ENCODE measurements at places on chromosomes 5 and 9.

DNA sequence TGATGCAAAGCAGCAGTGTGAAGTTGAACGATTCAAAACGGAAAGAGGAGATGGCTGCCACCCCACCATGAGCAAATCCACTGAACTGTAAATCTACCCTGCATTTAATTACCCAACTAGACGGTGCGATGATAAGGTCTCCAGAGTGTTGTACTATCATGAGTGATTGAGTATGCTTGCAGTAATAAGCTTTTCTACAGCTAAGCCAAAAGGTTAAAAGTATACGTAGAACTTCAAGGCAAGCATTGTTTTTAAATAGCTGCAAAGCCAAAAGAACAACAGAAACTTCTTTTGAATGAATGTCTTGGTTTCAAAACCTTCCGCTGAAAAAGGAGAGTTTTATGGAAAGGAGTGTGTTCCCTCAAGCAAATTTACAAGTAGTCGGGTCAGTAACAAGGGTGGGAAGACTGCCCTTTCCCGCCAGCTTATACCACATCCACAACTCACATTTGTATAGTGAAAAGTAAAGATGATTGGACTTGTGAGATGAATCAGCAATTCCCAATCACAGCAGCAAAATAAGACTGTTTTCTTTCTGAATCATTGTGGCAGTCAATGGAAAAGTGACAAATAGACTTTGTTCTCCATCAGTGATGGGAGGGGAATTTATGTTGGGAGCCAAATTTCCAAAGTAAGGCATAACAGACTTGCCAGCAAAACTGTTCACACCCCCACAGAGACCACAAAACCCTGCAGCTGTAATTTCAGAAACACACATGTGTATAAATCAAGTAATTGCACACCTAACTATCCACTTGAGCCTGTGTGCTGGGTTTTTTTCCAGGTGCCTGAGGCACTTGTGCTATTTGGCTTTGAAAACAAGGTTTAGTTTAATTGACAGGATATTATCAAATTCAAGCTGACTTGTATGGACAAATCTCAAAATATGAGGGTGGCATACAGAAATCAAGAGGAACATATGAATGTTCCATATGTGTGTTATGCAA lies 407.7 kb upstream of the GRAMD2B start:
- no peak overlapping the region for H3K27ac ChIP-seq
- no peak for DNase-seq
- no peak overlapping the region for H3K4me3 ChIP-seq
- H3K4me1 ChIP-seq: no peaks in the 10 kb centered on the region
- no peaks in the 10 kb centered on the region for H3K36me3 ChIP-seq

DNA sequence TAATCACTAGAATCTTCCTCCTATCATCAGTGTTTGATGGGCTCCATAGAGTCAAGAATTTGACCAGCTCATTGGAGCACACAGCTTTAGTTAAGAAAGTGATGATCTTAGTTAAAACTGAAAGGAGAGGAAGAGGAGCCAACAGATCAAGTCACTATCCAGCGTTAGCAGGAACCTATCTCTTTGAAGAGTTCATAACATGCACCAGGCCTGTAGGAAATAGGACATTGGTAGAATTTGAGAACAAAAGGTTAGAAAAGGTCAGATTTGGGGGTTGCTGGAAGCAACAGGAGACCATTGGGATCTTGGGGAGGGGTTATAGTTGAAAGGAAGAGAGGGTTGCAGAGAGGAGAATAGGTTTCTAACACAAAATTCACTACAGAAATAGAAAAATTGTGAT lies 11.4 kb upstream of the ADRA1B start:
- H3K27me3 ChIP-seq: peaks cover 25% of the 10 kb centered on the region
- no peak for DNase-seq
- no peaks in the 10 kb centered on the region for H3K36me3 ChIP-seq
- no peak overlapping the region for H3K27ac ChIP-seq
- no peak overlapping the region for H3K4me3 ChIP-seq
- no peaks in the 10 kb centered on the region for H3K4me1 ChIP-seq

DNA sequence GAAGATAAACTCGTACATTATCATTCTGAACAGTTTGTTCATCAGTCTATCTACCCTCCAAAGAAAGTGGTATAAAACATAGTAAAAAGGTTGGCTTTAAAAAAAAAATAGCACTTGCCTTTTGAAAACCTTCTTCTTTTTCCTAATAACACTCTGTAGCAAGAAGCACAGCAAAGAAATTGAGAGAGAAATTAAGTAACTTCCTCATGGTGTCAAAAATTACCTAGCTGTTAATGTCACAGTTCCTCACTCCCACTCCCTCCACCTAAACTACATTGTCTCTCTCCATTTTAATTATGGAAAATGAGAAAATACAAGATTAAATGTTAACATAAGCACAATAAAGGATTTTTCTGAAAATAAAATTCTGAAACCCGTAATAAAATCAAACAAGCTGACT lies 72.2 kb downstream of the CERT1 start:
- no peak for DNase-seq
- H3K27me3 ChIP-seq: no peaks in the 10 kb centered on the region
- no peak overlapping the region for H3K4me3 ChIP-seq
- no peaks in the 10 kb centered on the region for H3K4me1 ChIP-seq
- H3K27ac ChIP-seq: no peak overlapping the region

DNA sequence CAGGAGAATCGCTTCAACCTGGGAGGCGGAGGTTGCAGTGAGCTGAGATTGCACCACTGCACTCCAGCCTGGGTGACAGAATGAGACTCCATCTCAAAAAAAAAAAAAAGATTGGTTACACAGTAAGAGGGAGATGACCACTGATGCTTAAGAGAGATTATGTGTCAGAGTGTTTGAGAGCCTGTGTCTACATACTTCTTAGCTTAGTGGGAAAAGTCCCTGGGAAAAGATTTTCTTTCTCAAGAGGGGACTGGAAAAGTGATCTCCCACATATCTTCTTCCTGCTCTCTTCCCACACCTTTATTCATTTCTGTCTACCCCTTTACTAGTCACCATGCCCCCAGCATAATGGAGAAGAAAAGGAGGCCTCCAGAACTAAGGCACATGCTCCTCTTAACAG lies 55.2 kb downstream of the MCTP1 start:
- H3K27me3 ChIP-seq: no peaks in the 10 kb centered on the region
- H3K36me3 ChIP-seq: no peaks in the 10 kb centered on the region
- H3K27ac ChIP-seq: no peak overlapping the region
- H3K4me1 ChIP-seq: no peaks in the 10 kb centered on the region

GRCh38 chr5:32231241-32231640 lies 57.1 kb upstream of the GOLPH3 start:
- no peak for DNase-seq
- peaks cover 17% of the 10 kb centered on the region for H3K36me3 ChIP-seq
- no peak overlapping the region for H3K4me3 ChIP-seq
- H3K27ac ChIP-seq: no peak overlapping the region
- peaks cover 3% of the 10 kb centered on the region for H3K4me1 ChIP-seq

GRCh38 chr5:134113902-134114875 lies at the start of gene TCF7:
TCF7 (plus strand) TSS chr5:134114681; CDS start chr5:134114907, 226 bp downstream.
- H3K4me1 ChIP-seq: peaks cover 30% of the 10 kb centered on the region
- peak within 1 kb of the TSS; percentile 35 for H3K27ac ChIP-seq
- H3K4me3 ChIP-seq: peak within 1 kb of the TSS; percentile 68
- H3K27me3 ChIP-seq: peaks cover 84% of the 10 kb centered on the region
- H3K36me3 ChIP-seq: no peaks in the 10 kb centered on the region

DNA sequence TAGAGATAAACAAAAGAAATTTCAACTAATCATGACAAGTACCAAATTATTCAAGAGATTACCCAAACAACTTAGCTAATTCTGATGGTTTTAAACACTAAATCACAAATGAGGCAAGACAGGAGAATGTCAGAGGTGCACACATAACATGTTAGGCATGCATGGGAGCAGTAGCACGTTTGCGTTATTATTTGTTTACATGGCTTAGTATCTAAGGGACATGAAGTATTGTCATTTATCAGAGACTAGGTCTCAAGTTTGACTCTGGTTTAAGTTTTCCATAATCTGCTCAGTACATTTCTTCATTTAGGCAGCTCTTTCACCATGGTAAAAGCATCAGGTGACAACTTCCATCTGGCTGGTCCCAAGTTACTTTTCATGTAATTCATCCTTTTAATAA lies 244.1 kb upstream of the TNC start:
- H3K27me3 ChIP-seq: peaks cover 4% of the 10 kb centered on the region
- DNase-seq: no peak
- H3K4me1 ChIP-seq: no peaks in the 10 kb centered on the region
- H3K36me3 ChIP-seq: no peaks in the 10 kb centered on the region
- no peak overlapping the region for H3K27ac ChIP-seq

GRCh38 chr9:136936645-136937170 lies 7.8 kb downstream of the FBXW5 start:
- H3K36me3 ChIP-seq: peaks cover 33% of the 10 kb centered on the region

DNA sequence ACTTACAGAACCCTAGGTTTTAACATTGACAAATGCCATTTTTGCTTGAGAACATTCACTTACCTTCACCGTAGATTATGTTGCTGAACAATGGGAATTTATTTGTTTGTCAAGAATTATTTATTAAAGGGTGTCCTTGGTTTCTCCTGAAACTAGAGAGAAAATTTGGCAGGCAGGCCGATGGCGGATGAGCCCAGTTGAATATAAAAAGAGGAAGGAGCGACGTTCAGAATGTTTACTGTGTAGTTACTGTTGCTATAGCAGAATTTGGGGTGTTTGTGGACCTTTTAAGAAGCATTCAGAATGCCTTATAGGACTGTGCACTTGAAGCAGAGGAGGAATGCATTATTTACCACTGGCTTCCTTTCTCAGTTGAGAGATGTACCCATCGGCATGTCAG lies 268.2 kb downstream of the CDH10 start:
- no peaks in the 10 kb centered on the region for H3K36me3 ChIP-seq
- no peaks in the 10 kb centered on the region for H3K27me3 ChIP-seq
- no peak overlapping the region for H3K4me3 ChIP-seq
- no peak for DNase-seq
- H3K4me1 ChIP-seq: no peaks in the 10 kb centered on the region
- no peak overlapping the region for H3K27ac ChIP-seq

DNA sequence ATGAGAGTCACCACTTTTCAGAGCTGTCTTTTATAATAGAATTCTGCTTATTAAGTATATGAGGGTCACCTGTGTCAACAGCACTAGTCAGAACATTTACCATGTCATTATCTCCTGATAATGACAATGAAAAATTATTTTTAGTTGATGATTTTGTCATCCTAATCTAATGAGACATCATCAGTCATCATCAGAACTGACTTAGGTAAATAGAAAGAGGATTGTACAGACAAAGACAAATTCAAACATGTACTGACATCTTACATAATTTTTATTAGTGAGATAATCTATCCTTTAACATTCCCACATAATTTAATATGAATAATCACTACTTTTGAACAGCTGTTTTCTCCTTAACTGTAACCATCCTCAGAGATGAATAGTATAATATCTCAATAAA lies 22.6 kb downstream of the CDH9 start:
- no peak for DNase-seq
- H3K4me3 ChIP-seq: no peak overlapping the region
- H3K27me3 ChIP-seq: no peaks in the 10 kb centered on the region
- no peaks in the 10 kb centered on the region for H3K36me3 ChIP-seq

- DNase-seq: no peak
- H3K27me3 ChIP-seq: no peaks in the 10 kb centered on the region
- H3K27ac ChIP-seq: no peak overlapping the region
- no peak overlapping the region for H3K4me3 ChIP-seq
- H3K36me3 ChIP-seq: no peaks in the 10 kb centered on the region
Observed at GRCh38 chr9:103816146-103816545, 278.0 kb upstream of the SMC2 start.

DNA sequence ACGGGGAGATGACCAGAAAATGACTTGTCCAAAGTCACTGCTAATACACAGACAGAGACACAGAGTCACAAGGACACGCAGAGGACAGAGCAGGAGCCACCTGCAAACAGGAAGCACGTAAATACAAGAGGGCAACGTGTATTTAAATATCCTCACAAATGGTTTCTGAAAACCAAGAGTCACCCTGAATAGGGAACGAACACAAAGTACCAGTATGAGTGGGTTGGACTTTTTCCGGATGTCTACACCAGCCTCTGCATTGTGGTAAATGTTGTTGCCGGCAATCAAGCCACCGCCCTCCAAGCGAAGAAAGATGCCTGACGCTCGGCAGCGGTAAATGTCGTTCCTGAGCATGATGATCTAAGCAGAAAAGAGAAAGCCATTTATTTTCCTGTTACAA lies 44.5 kb downstream of the FBXO10 start:
- H3K4me3 ChIP-seq: no peak overlapping the region
- peak overlapping the region; percentile 52 for H3K27ac ChIP-seq
- DNase-seq: peak; percentile 55
- H3K27me3 ChIP-seq: no peaks in the 10 kb centered on the region

DNA sequence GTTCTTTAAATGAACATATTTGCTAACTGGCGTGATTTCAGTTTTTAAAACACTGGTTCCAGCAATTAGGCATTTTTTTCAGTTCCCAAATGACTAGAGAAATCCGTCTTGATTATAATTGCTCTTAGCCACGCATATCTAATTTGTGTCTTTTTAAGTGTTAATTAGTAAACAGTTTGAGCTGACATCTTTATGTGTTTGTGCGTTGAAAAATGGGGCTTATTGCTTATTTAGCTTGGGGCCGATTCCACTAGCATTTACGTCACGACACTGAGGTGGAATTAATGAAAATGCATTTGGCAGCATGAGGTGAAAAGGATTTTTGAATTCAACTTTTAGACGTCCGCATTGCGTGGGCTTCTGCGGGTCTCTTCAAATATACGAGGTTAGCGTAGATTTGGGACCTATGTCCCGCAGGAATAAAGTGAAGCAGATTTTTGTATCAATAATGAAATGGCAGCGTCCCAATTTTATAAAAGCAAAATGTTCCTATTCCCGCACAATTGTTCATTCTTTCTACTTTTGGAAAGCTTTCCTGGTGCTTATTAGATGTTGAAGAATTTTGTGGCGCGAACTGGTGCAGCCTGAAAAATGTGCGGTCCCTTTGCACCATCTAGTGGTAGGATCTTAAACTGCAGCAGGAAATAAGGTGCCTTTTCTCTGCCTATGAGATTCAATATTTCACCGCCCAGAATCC lies 122.7 kb upstream of the LMX1B start:
- no peaks in the 10 kb centered on the region for H3K27me3 ChIP-seq
- DNase-seq: peak; percentile 66
- H3K36me3 ChIP-seq: peaks cover 2% of the 10 kb centered on the region
- H3K27ac ChIP-seq: no peak overlapping the region
- H3K4me3 ChIP-seq: no peak overlapping the region
- peaks cover 16% of the 10 kb centered on the region for H3K4me1 ChIP-seq

- DNase-seq: no peak
- peaks cover 19% of the 10 kb centered on the region for H3K27me3 ChIP-seq
- H3K27ac ChIP-seq: no peak overlapping the region
- peaks cover under 1% of the 10 kb centered on the region for H3K4me1 ChIP-seq
- no peaks in the 10 kb centered on the region for H3K36me3 ChIP-seq
- no peak overlapping the region for H3K4me3 ChIP-seq
Observed at GRCh38 chr5:158886086-158886485, 213.6 kb downstream of the EBF1 start.

- peak overlapping the region; percentile 67 for H3K27ac ChIP-seq
- H3K4me1 ChIP-seq: peaks cover 18% of the 10 kb centered on the region
- peaks cover 16% of the 10 kb centered on the region for H3K36me3 ChIP-seq
- DNase-seq: peak; percentile 49
- no peaks in the 10 kb centered on the region for H3K27me3 ChIP-seq
- H3K4me3 ChIP-seq: peak overlapping the region; percentile 82
Observed at GRCh38 chr5:160118349-160119141, 705 bp downstream of the PWWP2A start.
